Left ventricle myocardium superior (tissue), 1 donor: ENCODE measurements at places on chromosomes 2 and 18.

GRCh38 chr18:80200171-80200931 is 47.0 kb downstream of the PARD6G start:
- no peak for DNase-seq

- no peak for DNase-seq
These were observed 8.4 kb downstream of the FBXO36 start for GRCh38 chr2:229930656-229931055.

GRCh38 chr2:164560181-164560792 is 61.0 kb downstream of the GRB14 start:
- DNase-seq = no peak

GRCh38 chr2:190575263-190575662 is 40.7 kb upstream of the NEMP2 start:
- no peak for DNase-seq

GRCh38 chr2:226836548-226836885 is 663 bp downstream of the RHBDD1 start:
- DNase-seq = no peak

DNA sequence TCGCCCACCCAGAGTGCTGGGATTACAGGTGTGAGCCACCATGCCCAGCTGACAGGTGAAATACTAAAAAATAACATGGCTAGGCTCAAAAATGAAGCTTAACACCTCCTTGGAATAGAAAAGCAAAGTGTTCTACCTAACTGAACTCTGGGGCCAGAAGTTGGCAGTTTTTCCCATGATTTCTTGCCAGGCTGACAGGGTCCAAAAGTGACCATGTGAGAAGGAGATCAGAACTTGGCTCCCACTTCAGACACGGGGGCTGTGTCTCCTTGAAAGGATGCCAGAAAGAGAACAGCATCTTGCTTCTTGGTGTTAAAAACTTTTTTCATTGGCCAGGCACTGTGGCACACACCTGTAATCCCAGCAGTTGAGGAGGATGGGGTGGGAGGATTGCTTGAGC is 47.0 kb downstream of the BMPR2 start:
- DNase-seq = no peak

DNA sequence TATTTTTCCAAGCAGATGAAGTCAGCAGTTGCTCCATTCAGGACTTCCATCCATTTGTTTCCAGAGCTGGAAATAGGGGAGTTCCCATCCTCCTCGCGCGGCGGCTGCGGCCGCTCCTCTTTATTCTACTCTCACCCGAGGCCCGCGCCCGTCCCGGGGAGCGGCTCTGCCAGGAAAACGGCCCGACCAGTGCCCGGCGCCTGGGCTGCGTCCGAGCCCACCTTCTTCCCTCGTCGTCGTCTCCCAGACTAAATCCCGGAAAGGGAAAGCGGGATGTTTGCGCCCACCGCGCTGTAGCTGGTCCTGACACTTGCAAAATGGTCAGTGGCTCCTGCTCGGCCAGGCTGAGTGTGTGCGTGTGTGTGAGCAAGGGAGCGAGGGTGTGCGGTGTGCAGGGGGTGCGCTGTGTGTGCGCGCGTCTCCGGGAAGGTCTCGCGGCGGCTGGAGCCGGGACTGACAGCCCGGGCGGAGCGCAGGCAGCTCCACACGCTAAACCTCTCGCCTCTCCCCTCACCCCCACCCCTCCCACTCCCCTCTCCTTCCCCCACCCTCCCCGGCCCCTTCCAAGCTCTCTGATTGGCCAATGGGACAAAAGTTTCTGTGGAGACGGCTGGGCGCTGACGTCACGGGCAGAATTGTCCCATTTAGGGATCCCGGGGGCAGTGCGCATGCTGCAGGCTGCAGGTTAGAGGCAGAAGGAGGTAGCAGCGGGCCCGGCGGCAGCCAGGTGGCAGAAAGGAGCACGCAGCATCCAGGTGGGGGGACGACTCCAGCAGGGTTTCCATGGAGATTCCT is at the start of gene NOL4:
NOL4 (minus strand) TSS at position 491 of the 795 bp plus-strand sequence. CDS start 1,660 bp downstream, outside the sequence.
- DNase-seq = peak; percentile 44

- no peak for DNase-seq
These were observed 9.7 kb downstream of the PDCD1 start for GRCh38 chr2:241848761-241849615.

DNA sequence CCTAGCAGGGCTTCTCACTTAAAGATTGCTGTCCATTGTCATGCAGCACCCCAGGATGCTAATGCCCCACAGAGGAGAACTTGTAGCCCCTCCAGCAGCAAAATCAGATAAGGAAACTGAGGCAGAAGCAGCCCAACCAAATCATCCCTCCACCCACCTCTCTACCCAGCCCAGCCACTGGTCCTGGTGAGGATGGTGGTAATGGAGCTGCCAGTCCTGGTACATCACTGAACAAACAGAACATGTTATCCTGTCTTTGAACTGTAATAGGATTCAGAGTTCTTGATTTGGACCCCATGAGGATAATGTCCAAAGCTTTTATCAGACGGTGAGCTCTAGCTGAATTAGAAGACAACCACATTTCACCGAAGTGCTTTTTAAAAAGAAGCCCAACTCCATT is 113.2 kb downstream of the MRO start:
- DNase-seq = no peak

DNA sequence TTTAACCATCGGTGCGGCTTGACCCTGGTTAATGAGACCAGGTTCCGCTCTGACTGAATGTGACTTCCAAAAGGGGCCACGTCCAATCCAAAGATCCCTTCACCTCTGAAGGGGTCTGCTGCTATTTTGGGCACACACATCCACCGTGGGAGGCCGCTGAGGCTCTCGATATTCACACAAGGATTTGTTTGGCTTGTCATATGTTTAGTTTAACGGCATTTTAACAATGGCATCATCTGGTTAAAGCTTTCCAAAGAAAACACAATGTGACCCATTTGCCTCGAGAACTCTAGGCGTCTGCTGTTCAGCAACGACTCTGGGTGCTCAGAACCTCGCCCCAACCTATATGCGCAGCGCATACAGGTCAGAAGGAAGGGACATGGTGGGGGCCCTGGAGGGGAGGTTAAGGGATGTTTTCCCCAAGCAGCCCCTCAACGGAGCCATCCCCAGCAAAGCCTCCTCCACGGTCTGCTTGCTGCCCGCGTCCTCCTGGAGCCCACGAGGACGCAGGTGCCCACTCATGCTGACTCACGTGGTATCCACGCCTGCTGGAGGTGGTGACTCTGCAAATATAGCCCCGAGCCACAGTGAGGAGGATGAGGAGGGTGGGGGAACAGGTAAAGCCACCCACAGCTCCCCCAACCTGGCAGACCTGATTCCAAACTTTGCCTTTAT is 260.3 kb downstream of the HDAC4 start:
- DNase-seq = peak; percentile 9

GRCh38 chr2:204550751-204551511 is 5.7 kb downstream of the PARD3B start:
- DNase-seq = no peak

- no peak for DNase-seq
These were observed 54.0 kb downstream of the UXS1 start for GRCh38 chr2:106140113-106140512.

- DNase-seq = no peak
These were observed 50.8 kb downstream of the PID1 start for GRCh38 chr2:229220254-229220653.

- no peak for DNase-seq
These were observed 84.8 kb downstream of the HS6ST1 start for GRCh38 chr2:128233790-128234395.

DNA sequence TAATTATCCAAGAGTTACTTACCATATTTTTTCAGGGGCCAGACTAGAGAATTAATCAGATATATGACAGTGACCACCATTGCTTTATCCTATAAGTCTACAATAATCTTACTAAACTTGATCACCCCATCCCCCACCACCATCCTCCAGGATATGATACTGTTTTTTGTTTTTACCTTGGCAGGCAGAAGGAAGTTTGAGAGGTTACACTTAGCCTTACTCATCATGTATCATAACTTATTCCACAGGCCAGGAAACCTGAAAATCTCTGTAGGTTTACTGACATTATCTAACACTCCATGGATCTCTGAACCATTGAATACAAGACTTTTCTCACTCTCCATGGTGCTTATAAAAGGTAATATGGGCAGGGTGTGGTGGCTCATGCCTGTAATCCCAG is 602.7 kb downstream of the KCNJ3 start:
- no peak for DNase-seq

GRCh38 chr18:23938043-23938756 is 76.4 kb upstream of the TTC39C start:
- no peak for DNase-seq

DNA sequence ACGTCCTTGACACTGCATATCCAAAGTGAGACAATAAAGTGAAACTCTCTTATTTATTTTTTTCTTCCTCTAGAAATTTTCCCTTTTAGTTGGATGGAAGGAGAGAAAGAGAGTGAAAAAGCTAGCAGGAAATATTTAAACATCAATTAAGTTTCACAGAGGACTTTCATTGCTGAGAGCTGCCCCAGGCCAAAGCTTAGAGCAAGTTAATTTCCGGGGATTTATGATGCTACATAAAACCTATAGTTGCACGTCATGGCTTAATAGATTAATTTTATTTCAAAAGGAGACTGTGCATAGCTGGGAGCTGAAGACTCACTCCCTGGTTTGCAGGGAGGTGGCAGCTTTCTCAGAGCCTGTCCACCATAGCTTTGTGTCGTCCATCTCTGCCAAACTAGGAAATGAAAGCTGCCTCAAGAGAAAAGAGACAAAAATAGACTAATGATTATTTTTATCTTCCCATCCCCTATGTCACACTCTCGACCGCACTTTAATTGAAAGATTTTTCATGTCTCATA is 323.3 kb upstream of the RAB6C start:
- no peak for DNase-seq

DNA sequence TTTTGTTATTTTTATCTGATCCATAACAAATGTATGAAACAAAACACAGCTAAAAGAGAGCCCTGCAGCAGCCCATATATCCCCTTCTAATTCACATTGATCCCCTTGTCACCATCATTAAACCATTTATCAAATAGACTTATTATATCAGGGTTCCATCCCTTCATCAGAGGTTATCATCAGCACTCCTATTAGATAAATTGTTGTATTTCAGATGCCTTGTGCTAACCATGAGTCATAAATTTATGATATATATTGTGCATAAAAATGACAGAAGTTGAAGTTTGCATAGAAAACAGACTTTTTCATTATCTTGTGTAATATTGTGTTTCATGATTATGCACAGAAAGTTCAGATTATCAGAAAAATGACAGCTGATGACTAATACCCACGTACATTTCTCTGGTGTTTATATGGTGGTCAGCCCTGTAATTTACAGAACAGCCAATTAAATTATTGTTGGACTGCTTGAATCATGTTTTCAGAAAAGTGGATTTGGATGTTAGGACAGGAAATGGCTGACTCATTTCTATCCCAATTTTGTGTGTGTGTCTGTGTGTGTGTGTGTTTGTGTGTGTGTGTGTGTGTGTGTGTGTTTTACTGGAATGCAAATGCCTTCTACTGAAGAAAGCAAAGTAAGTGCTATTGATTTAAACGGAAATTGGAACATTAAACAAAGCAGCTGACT is 80.9 kb downstream of the PPP1R1C start:
- DNase-seq = no peak

DNA sequence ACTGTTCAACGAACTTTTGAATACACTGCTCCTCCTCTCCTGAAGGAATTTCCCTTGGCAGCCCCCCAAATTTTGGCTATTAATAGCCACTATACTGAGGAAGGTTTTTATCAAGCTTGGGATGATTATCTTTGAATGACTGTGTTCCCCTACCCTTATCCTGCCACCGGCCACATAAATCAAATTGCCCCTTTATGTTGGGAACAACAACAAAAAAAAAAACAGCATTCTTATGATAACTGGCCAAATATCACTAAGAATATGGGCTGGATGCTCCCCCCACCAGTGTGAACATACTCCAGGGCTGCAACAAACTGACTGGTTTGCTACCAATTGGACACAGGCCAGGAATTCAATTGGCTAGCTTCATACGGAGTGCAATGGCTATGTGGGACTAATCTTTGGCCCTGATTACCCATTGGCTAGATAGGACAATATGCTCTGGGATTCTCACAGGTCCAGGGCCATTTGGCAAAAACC is 20.6 kb downstream of the DUSP11 start:
- no peak for DNase-seq

- no peak for DNase-seq
These were observed 29.1 kb upstream of the ALK start for GRCh38 chr2:29950481-29950880.

GRCh38 chr2:8602809-8603208 is 79.0 kb upstream of the ID2 start:
- no peak for DNase-seq

DNA sequence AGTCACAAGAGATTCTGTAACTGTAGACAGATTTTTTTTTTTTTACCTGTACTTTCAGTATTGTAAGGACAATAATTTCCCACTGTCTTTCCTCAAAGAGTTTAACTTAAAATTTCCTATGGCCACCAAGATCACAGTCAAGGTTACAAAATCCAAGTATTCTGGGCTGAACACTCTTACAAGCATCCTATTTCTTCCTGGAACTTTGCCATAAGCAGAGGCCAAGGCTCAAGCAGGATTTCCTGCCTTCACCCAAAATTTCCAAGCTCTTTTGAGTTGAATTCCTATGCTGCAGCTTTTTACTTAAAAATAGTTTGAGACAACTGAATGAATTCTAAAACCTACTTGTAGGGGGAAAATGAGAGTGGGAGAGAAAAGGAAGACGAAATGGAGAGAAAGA is 299.4 kb downstream of the ZNF516 start:
- DNase-seq = no peak

GRCh38 chr2:72274380-72274797 is 126.7 kb upstream of the CYP26B1 start:
- DNase-seq = no peak

DNA sequence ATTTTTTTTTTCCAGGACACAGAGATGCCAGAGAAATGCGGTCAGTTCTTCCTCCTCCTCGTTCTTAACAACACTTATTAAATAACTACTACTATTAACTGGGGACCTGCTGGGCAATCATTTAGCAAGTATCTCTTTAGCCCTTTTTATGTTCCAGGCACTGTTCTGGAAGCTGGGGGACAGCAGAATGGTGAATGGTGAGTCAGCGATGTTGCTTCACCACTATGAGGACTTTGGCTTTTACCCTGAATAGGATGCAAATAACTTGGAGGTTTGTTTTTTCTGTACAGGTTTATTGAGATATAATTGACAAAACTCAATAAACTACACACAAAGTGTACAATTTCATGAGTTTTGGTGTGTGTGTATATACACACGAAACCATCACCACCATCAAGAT is 179.9 kb upstream of the MSH6 start:
- no peak for DNase-seq

- no peak for DNase-seq
These were observed 29.8 kb upstream of the LAMA1 start for GRCh38 chr18:7147399-7147798.
